ENCODE measurements at places on chromosomes 11 and 22.

- no peak for DNase-seq
These were observed 2.6 kb downstream of the MS4A3 start for GRCh38 chr11:60059052-60059451.

GRCh38 chr11:36469881-36470802 lies 39.9 kb downstream of the TRAF6 start:
- peak; percentile 32 for DNase-seq

- no peak for DNase-seq
These were observed 230.8 kb upstream of the DDI1 start for GRCh38 chr11:103805688-103806009.

GRCh38 chr11:11848891-11849746 lies 7.3 kb downstream of the USP47 start:
- no peak for DNase-seq

- DNase-seq: no peak
These were observed 3.3 kb upstream of the SCN4B start for GRCh38 chr11:118155776-118156530.

DNA sequence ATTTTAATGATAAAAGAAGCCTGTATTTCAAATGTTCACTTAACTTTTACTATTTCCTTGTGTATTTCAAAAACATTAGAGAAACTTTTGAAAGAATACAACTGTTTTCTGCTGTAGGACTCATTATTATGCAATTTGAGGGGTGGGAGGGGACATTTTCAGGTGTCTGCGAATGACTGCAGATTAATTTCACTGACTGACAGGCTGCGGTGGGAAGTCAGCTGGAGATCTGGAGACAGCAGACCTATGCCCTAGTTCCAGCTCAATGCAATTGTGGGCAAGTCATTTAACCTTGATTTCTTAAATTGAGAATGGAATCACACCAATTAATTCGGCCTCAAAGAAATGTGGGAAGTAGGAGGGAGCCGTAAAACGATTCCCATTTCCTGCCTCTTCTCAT lies 128.7 kb downstream of the ARL14EP start:
- no peak for DNase-seq

- no peak for DNase-seq
These were observed 48.5 kb downstream of the WT1 start for GRCh38 chr11:32386770-32387377.

GRCh38 chr11:118047749-118048148 lies 29.1 kb upstream of the TMPRSS4 start:
- no peak for DNase-seq

- no peak for DNase-seq
These were observed 892.3 kb downstream of the OPCML start for GRCh38 chr11:132639986-132640385.

DNA sequence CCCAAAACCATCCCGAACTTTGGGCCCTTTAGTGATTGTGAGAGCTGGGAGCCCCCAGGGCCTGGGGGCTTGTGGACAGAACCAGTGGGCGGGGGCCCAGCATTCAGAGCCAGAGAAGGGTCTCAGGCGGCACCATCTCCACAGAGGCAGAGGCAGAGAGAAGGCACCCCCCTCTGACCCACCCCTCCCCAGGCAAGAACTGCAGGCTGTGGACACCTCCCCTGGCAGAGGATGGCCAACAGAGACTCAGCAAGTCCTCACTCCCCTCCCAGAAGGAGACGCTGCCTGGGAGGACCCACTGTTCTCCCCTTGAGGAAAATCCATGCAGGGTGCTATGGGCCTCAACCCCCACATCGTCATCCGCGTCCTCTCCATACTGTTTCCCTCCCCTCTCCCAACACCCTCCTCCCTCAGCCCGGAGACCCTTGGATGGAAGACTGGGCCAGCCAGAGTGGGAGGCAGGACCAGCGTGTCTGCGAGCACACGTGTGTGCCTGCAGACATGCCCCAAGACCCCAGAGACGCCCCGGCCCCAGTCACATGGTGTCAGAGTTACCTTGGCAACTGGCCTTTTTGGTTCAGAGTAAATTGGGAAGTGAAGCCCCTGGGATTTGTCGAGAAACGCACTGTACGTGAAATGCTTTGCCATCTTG lies 42.6 kb downstream of the KCNC1 start:
- no peak for DNase-seq

DNA sequence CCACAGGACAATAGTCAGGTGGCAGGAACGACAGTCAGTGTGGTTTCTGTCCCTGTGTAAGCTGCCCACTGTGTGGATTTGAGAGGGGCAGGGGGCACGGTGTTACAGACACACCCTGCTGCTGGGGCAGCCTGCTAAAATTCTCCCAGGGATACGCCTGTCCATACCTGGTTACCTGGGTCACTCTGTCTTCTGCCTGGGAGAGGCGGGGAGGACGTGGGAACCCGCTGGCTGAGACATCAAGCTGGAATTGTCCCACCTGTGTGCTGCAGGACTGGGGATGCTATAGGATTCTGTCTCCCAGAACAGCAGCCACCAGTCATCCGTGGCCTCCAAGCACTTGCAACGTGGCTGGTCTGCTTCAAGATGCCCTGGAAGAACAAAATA lies 63.8 kb upstream of the LINC01488 start:
- DNase-seq: no peak

- no peak for DNase-seq
These were observed 3.2 kb upstream of the MRPL23 start for GRCh38 chr11:1943977-1944376.

DNA sequence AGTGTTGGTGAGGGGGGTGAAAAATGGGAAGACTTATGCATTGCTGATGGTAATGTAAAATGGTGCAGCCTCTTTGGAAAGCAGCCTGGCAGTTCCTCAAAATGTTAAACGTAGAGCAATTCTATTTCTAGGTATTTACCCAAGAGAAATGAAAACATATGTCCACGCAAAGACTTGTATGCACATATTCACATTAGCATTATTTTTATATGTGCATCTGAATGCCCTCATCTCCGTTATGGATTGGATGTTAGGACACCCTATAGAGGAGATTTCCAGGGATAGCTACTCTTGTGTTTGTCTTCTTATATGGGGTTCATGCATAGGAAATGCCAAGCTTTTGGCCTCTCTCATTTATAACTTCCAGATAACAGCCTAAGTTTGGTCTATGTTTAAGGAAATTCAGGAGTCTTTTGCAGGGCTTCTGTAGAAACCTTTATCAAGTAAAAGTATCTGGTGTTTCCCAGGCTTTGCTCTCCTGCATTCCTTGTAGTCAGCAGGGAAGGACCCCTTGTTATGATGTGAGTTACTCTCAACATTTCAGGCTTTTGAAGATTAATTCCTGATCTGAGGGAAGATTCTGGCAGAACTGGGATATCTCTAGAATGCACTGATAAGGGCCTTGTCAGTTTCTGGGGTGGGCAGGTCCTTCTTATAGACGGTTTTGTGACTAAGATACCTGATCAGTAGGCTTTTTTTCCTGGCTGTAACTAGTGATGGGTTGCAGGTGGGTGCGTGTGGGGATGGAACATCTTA lies 116.8 kb downstream of the TEAD1 start:
- no peak for DNase-seq

GRCh38 chr22:45224988-45225731 lies 15.5 kb downstream of the KIAA0930 start:
- DNase-seq: no peak

DNA sequence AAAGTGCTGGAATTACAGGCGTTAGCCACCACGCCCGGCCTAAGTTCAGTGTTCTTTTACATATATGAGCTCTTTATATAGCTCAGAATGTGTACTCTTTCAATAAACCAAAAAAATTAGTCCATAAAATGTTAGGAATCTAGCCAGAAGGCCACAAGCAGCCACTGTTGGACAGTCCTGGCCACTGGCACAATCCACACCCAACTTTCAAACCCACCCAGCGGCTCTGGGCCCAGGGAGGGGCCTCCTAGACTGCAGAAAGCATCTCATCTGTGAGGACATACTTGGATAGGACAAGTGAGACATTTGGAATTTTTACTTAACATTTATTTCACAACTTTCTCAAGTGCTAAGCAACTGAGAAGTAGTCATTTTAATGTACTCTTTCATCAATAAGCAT lies 6.4 kb downstream of the PACSIN2 start:
- no peak for DNase-seq

DNA sequence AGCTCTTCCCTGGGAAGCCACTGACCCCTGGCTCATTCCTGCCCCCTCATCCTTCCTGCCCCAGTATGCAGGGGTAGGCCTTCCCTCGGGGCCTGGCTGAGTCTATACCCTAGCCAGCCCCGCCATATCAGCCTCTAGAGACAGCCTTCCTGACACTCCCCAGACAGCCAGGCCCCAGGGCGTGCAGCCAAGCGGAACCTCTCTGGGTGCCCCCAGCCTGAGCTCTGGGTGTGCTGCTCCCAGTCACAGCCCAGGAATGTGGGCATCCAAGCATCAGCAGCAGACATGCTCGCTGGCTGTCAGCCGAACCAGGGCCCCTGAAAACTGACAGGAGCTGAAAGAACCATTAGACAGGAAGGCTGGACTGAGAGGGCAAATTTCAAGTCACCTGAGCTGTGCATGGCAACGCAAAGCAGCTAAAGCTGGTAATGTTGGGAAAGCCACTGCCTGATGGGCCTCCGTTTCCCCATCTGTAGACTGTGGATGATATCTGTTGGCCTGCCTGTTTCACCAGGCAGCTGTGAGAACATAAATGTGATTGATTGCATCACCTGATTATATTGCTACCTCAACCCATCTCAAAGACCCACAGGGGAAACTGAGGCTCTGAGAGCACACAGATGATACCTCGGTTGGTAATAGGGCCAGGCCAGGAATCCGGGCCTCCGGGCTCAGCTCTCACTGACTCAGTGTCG lies 93.2 kb downstream of the LRRC32 start:
- no peak for DNase-seq

GRCh38 chr11:71429701-71430100 lies 18.5 kb downstream of the DHCR7 start:
- no peak for DNase-seq

DNA sequence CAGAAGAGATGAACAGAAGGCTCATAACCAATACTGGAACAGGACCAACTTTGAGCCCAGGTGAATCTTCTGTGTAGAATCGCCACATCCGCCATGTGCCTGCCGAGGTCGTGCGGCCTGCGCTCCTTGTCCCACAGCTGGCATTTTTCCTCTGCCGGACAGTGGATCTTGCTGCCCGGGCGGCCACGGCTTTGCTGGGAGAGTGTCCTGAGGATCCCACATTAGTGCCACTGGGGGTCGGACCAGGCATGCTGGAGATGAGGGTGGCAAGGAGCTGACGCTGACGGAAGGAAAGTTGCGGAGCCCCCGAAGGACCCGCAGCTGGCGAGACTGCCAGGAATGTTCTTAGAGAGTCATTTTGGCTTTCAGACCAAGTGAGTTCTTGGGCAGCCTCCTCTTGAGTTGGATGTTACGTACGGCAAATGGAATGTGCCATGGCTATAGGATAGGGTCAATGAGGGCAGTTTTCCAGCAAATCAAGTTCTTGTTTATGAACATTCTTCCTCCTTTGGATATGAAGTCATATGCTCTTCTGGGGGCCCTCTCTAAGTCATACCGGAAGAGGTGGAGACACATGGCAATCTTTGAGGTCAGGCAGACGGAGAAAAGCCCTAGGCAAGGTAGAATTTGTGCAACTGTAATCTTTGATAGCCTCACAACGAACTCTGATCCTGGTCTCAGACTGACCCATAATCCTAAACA lies 57.4 kb upstream of the NUP160 start:
- DNase-seq: no peak

DNA sequence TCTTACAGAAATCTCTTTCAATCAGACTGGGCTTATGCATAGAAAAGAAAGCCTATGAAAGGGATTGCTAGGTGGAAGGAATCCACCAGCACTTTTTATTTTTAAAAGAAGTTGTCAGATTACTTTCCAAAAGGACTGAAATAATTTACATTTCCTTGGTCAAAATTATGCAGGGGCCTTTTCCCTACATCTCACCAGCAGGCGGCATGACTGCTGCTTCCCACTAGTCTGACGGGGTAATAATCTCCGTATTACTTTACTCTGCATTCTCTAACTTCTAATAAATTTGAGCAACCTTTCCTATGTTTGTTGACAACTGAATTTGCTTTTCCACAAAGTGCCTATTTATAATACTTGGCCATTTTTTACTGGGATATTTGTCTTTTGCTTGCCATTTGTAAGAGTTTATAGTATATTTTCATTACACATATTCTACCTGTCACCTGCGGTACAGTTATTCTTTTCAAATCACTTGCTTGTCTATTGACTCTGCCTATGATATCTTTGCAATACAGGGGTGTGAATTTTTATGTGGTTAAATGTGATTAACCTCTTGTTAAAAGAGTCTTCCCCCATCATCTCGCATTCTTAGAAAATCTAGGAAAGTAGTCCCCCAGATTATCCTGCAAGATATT lies 51.9 kb upstream of the USP47 start:
- DNase-seq: no peak

DNA sequence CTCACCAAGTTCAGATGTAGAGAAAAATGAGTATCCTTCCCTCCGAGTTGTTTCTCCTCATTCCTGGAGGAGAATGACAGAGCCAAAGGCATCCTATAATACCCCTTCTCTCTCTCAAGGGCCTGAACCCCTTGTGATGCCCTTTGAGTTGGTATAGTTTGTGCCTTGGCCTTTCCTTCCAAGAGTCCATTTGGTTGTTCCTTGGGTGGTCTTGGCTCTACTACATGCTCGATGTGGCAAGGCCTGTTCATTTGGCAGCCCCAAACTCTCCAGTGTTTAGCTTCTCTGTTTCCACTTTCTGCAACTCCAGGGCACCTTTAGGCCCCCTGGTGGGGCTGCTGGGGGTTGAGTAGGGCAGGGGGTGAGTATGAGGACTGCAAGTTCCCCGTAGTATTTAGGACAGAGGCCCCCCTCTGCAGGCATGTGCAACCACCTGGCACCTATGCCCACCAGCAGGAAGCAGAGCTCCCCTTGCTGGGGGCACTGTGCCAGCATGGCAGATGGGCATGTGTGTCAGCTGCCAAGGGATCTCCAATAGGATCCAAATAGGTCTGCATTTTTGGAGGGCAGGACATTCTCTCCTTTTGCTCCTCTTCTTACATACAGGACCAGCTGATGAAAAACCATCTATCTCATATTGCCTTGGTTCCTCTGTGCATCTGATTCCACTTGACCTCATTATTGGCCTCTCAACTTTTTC lies 217.2 kb upstream of the CADM1 start:
- DNase-seq: no peak

GRCh38 chr11:126008956-126009355 lies 53.7 kb downstream of the CDON start:
- DNase-seq: no peak

DNA sequence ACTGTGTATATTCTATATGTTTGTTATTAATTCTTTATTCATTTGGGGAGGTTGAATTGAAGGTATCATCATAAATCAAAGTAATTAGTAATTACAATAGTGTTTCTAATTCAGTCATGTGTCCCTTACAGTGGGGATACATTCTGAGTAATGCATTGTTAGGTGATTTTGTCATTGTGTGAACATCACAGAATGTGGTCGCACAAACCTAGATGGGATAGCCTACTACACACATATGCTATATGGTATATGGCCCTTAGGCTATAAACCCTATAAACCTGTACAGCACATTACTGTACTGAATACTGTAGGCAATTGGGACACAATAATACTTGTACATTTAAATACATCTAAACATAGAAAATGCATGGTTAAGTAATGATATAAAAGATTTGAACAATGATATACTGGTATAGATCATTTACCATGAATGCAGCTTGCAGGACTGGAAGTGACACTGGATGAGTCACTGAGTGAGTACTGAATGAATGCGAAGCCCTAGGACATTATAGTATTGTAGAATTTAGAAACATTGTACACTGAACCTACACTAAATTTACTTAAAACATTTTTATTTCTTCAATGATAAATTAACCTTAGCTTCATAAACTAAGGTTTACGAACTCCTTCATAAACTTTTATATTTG lies 936.2 kb upstream of the CHORDC1 start:
- DNase-seq: no peak
